GM23248 (cell line): ENCODE measurements at places on chromosomes 3 and 15. TPM values are rescaled to one million over a fixed set of nuclear protein-coding genes. Genes with fewer than 3 reads are reported as not detected.
A peak's percentile ranks its signal among the peaks of the same experiment; 100 is the strongest.

DNA sequence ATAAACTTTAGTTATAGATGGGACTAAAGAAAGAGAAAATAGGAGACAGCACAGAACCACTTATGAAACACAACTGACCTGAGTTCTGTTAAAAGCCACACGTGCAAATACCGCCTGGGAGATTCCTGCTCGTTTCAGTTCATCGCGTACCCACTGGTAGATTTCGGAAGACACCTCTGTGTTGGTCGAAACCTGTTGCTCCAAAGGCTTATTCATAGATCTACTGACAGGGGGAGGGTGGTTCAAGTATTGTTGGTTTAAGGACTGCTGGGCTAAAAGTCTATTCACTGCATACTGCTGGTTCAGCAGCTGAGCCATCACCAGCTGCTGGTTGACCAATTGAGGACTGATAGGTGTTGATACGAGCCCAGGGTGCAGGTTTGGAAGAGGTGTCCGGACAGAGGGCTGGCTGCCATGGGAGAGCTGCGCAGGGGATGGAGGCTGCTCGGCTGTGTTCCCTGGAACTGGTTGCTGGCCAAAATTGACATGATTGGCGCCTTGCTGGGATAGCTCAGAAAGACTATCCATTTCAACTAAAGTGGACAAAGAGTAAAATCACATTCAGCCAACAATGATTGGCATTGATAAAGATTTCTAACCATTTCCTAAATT, 30.6 kb downstream of the SATB1 start:
- DNase-seq, result no peak

DNA sequence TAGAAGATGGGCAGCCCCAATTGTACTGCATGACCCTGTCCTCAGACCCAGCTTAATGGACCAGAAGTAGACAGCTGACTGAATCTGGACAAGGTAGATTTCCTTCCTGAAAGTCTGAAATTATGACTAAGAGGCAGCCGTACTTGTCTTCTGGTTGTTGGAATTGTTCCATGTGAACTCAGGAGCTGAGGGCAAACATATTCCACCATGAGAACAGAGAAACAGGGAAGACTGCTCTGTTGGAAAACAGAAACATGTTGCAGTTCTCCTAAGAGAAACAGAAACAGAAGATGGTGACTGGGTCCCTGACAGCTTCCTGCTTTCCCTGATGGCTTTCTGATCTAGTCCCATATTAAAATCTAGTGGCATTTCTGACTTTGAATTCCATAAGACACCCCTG, 24.1 kb downstream of the POPDC2 start:
- DNase-seq, result peak; percentile 46

- peak; percentile 23 for DNase-seq
Measured at GRCh38 chr15:57061281-57061680, 142.8 kb downstream of the TCF12 start.

- no peak for DNase-seq
Measured at GRCh38 chr3:193470710-193471109, 84.0 kb downstream of the ATP13A4 start.

- no peak for DNase-seq
Measured at GRCh38 chr3:194306771-194307640, 44.1 kb downstream of the CPN2 start.

GRCh38 chr15:80527406-80527805, 123.2 kb downstream of the ARNT2 start:
- DNase-seq, result no peak

The TTLL13 gene
- not detected in 2 replicates for polyA plus RNA-seq

The CLDN18 gene
- polyA plus RNA-seq, result 0.18 TPM in 2 replicates
